NCI-H1105 treated with DMSO at 0.1 percent for 48 hours (cell line): ENCODE measurements at places on chromosomes 7 and 10.
A peak's percentile ranks its signal among the peaks of the same experiment; 100 is the strongest.

DNA sequence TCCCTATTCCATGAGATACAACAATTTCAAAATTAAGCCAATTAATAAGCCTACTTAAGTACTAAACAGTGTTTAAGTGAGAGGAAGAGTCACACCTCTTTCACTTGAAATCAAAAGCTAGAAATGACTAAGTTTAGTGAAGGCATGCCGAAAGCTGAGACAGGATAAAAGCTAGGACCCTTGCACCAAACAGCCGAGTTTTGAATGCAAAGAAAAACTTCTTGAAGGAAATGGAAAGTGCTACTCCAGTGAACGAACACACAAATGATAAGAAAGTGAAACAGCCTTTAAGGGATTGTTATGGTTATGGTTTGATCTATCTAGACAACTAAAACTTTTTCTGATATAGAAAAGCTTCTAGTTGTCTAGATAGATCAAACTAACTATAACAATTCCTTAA lies 135.4 kb upstream of the KMT2E start:
- no peak for DNase-seq

- no peak for DNase-seq
Observed at GRCh38 chr10:2079603-2080078, 342.3 kb upstream of the ADARB2 start.

DNA sequence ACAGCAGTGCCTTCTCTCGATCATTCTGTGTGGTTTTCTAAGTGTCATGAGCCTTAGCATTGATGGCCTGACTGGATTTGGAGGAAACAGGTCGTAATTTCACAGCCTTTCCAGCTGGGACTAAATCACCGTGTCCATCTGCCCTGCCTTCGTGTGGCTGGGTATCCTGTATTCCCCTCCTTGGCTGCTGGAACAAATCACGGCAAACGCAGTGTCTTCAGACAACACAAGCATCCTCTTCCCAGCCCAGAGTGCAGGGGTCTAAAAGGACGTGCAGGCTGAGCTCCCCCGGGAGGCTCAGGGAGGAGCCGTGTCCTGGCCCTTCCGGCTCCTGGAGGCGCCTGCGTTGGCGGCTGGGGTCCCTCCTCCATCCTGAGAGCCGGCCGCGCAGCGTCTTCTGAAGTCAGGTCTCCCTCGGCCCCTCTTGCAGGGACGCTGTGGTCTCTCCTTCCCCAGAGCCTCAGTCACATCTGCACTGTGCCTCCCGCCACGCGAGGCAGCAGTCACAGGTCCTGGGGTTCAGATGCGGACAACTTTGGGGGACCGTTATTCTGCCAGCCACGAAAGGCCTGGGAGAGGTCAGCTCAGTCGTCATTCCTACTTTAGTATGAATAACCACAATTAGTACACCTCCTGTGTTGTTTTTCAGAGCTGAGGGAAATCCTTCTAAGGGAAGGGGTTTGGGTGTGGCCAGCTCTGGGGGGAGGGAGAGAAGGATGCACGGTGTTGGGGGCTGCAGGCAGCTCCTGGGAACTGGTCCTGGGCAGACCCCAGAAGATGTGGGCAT lies 41.1 kb downstream of the FAM20C start:
- no peak for DNase-seq

DNA sequence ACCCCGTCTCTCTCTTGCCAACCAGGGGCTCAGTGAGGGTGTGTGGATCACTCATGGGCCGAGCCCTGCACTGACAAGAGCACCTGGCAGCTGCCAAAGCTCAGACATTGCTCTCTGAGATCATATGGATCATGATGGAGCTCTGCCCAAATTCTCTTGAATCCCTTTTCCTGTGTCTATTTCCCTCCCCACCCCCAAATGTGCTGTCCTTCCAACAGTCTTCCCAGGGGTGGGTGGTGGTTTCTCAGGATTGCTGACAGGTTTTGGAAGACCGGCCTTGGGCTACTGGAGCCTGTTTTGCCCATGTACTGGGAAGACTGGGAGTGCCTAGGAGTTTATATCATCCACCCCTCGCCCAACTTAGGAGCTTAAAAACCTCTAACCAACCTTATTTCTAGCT lies 10.5 kb downstream of the ARHGAP22 start:
- DNase-seq = no peak

DNA sequence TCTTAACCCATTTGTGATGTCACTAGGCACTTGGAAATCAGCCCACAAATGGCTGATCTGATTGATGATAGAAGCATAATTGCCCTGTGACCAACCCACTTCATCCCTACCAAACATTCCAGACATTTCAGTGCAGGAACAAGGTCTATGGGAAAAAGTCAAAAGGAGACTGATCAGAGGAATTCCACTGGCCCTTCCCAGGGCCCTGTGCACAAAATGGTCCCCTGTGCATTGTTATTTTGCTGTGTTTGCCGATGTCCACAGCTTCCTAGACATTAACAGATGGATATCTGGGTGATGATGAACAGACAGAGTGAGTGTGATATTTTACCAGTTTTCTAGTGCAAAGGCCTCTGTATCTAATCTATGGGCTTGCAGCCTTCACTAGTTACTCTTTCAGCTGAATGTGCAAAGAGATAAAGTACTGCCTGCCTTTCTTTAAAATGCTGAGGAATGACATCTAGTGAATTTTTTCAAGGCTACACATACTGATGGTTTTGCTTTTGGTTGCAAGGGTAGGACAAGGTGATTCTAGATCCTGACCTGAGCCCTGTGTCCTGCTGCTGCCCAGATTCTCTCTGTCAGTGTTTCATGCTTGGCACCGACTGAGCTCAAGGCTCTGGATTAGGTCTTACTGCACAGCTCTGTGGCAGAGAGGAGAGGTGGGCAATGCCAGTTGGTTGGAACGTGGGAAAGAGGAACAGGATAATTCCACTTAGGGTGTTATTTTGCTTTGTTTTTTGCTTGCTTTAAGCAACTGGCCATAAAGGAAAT lies 55.4 kb downstream of the CALD1 start:
- no peak for DNase-seq

- no peak for DNase-seq
Observed at GRCh38 chr10:109668154-109668665, 255.1 kb downstream of the XPNPEP1 start.

GRCh38 chr10:119289227-119289920 lies 82.0 kb downstream of the GRK5 start:
- no peak for DNase-seq

DNA sequence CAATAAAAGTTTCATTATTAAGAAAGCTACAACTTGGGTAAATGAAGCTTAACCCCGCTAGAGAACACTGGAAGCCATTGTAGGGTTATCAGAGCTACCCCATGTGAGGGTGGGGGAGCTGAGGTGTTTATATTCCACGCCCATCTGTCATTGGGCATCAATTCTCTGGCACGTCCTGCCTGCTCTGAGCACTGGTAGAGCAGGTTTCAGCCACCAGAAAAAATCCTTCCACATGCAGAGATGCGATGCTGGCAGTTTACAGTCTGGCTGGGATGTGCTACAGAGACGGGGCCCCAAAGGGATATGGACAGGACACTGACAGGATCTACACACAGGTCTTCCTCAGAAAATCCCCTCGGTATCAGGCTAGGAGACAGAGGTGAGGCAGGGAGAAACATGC lies 15.9 kb upstream of the RAPGEF5 start:
- DNase-seq = no peak

GRCh38 chr10:29966269-29966668 lies 93.1 kb downstream of the JCAD start:
- no peak for DNase-seq

DNA sequence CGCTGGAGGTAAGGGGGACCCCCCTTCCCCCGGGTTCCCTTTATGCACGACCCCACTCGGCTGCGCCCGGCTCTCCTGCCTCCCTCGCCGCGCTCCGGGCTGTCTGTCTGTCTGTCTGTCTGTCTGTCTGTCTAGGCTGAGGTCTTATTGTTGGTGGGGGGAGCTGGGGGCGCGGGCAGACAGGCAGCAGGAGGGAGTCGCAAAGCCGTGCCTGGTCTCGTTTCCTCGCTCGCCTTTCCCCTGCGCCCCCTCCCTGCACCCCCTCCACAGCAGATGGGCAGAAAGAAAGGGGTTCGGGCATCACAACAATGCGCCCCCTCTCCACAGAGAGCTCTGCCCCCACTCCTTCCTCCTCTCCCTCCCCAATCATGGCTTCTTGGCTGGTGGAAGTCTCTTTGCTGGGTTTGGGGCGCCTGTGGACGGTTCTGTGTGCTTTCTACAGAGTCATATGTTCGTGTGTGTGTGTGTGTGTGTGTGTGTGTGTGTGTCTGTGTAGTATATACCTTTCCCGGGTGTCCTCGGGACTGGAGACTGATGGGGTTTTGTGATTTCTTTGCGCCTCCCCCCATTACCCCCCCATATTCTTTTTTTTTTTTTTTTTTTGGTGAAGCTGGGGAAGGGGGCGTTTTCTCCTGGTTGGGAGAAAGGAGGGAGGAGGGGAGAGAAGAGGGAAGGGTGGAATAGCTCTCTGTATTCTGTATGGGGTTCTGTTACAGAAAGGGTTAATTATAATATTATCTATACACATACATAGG lies 1.9 kb downstream of the AUTS2 start:
- DNase-seq = no peak

- DNase-seq = no peak
Observed at GRCh38 chr10:132544744-132545658, 7.4 kb downstream of the INPP5A start.

GRCh38 chr10:13528123-13528874 lies 515 bp downstream of the BEND7 start:
- DNase-seq = no peak

GRCh38 chr7:141590666-141591065 lies 39.5 kb downstream of the AGK start:
- DNase-seq = no peak

- DNase-seq = no peak
Observed at GRCh38 chr10:132146271-132146671, 40.5 kb upstream of the DPYSL4 start.

GRCh38 chr10:79404231-79404609 lies 41.2 kb downstream of the ZCCHC24 start:
- no peak for DNase-seq

DNA sequence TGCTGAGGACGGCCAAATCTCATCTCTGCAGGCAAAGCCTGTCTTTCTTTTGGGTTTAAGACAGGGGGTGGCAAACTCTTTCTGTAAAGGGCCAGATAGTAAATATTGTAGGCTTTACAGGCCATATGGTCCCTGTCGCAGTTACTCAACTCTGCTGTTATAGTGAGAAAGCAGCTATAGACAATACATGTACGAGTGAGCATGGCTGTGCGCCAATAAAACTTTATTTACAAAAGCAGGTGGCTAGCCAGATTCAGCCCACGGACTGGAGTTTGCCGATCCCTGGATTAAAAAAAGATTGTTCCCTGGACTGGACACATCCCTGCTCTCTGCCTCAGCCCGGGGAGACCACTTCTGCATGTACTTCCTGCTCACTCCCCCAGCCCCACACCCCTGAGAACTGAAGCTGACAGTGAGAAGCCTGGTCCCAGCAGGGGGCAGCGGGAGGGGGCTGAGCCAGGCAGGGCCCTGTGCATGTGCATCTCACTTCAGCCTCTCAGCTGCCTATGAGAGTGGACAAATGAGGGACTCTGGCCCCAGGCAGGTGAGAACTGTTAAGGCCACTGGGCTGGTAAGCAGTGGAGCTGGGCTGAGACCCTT lies 392.4 kb downstream of the PLXNA4 start:
- no peak for DNase-seq

- no peak for DNase-seq
Observed at GRCh38 chr10:103490986-103491314, 2.6 kb upstream of the NEURL1 start.

DNA sequence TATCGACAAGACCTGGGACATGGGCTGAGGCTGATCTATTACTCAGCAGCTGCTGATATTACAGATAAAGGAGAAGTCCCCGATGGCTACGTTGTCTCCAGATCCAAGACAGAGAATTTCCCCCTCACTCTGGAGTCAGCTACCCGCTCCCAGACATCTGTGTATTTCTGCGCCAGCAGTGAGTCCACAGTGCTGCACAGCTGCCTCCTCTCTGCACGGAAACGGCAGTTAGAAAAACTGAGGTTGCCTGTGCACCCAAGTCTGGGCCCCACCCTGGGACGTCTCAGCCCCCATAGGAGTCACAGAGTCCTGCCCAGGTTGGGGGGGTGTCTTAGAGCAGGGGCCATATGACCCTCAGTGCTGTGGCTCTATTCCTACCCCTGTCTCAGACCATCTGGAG lies 167.4 kb upstream of the PRSS58 start:
- DNase-seq = no peak

GRCh38 chr10:42887734-42888503 lies 105.3 kb downstream of the BMS1 start:
- DNase-seq = no peak

DNA sequence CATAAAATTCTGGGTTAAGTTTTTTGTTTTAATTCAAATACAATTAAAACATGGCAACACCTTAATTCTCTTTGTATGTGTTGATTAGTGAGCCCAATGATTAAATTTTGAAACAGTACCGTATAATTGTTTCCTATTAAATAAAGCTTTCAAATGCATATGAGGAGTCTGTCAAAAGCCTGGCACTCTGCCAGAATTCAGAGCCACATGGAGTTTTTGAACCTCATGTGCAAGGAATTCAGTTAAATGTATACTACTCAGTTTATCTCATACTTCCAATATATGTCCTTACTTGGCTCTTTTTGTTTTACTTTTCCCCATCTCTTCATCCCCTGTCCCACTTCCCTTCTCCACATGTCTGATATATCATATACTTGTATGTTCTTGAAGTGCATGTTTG lies 165.6 kb upstream of the FAM3C start:
- DNase-seq = peak; percentile 64

DNA sequence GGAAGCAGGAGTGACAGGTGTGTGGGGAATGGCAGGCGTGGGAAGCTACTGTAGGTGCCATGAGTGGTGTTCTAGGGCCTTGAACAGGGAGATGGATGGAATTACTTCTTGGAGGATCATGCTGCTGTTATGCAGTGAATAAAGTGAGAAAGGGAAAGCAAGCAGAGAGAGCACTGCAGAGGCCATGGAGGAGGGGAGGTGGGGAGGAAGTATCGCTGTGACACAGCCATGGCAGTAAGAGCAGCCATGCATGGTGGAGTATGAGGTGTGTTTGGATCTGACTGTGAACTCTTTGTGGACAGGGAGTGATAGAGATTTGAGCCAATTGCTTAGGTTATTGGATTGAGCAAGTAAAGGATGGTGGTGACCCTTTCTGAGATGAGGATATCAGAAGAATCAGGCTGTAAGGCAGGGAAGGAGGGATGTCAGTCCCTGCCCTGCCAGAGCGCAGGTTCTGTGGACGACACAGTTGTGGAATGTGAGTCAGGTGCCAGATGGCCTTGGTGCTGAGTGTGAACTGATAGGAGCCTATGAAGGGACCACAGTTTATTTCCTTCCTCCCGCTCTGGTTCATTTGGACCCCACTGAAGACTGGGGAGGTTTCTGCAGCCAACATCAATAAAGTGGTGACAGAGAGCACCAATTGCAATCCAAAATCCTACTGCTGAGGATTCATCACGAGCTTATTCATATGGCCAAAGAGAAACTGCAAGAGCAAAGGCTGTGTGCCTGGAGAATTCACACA lies 105.5 kb upstream of the TMEM72 start:
- DNase-seq = no peak
